Central memory CD8-positive, alpha-beta T cell (primary cell): ENCODE measurements at places on chromosomes 1 and 21.

DNA sequence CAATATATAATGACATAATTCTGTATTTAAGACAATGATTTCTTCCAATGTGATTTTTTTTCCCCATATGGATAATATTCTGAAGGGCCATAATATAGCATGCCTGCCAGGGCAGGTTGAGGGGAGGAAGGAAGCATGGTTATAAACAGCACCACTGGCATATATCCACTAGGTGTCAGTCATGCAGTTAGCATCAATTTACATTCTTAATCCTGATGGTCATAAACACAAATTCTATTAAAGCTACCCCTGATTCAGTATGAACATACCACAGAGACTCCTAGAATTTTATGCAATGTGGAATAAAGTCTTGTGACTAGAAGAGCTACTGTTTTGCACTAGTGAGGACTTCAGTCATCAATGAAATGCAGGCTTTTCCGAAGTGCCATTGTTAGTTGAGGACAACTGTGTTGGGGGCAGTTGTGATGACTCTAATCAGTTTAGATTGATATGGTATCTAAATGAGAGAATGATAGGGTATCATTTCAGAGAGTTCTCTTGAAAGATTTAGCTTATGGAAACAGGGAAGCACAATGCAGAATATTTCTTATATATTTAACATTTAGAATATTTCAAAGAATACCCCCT is 342.7 kb upstream of the NR5A2 start:
- DNase-seq, result no peak

DNA sequence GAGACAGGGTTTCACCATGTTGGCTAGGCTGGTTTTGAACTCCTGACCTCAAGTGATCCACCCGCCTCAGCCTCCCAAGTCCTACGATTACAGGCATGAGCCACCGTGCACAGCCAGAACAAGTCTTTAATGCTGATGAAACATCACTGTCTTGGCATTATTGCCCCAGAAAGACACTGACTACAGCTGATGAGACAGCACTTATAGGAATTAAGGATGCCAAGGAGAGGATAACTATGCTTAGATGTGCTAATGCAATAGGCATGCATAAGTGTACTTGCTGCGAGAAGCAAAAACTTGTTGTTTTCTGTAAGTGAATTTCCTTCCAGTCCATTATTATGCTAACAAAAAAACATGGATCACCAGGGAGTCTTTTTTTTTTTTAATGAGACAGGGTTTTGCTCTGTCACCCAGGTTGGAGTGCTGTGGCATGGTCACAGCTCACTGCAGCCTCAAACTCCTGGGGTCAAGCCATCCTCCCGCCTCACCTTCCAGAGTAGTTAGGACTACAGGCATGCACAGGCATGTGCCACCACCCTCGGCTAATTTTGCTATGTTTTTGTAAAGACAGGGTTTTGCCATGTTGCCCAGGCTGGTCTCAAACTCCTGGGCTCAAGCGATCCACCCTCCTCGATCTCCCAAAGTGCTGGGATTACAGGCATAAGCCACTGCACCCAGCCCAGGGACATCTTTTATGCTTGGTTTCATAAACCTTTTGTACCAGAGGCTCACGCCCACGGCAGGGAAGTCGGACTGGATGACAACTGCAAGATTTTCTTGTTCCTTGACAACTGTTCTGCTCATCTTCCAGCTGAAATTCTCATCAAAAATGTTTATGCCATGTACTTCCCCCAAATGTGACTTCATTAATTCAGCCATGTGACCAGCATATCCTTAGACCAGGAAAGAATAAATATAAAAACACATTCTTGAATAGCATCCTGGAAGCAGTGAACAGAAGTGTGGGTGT is 23.1 kb downstream of the RHEX start:
- no peak for DNase-seq

GRCh38 chr1:174870319-174870718 is 129.4 kb upstream of the CACYBP start:
- no peak for DNase-seq

GRCh38 chr21:42569732-42570301 is 56.2 kb downstream of the SLC37A1 start:
- no peak for DNase-seq

GRCh38 chr1:205766570-205766969 is 8.7 kb downstream of the RAB29 start:
- DNase-seq, result no peak

DNA sequence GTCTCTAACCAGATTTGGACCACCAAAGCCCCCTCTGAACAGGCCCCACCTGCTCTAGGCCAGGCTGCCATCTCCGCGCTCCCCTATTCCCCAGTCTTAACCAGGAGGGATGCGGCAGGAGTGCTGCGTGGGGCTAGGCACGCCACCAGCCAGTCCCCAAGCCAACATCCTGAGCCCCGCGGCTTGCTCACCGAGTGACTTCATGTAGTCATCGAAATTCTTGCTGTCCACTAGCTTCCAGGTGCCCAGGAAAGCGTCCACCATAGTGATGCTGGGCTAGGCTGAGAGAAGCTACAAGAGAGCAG is 173 bp downstream of the FABP3 start:
- no peak for DNase-seq

GRCh38 chr1:22271847-22272801 is 129.2 kb upstream of the WNT4 start:
- no peak for DNase-seq

GRCh38 chr1:208616776-208617175 is 372.6 kb upstream of the PLXNA2 start:
- DNase-seq, result no peak

- DNase-seq, result no peak
Measured at GRCh38 chr21:46374761-46375389, 50.9 kb downstream of the PCNT start.

- peak; percentile 23 for DNase-seq
Measured at GRCh38 chr1:107963601-107964335, 1.2 kb downstream of the VAV3 start.

- no peak for DNase-seq
Measured at GRCh38 chr1:3283849-3284248, 170.6 kb upstream of the ARHGEF16 start.

DNA sequence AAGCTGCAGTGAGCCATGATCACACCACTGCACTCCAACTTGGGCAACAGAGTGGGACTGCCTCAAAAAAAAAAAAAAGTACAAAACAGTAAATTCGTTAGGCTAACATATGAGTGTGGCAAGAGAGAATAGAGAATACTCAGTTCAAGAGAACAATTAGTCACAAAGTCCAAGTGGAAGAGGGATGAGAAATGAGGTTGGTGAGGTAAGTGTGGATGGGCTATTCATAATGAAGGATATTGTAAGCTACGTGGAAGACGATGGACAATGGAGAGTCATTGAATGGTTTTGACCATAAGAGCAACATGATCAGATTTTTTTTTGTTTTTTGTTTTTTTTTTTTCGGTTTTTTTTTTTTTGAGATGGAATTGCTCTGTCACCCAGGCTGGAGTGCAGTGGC is 34.8 kb downstream of the WDTC1 start:
- DNase-seq, result no peak

- DNase-seq, result no peak
Measured at GRCh38 chr1:119773711-119774241, 5.1 kb upstream of the HMGCS2 start.

GRCh38 chr1:13756557-13757315 is 56.7 kb downstream of the PRDM2 start:
- DNase-seq, result no peak

DNA sequence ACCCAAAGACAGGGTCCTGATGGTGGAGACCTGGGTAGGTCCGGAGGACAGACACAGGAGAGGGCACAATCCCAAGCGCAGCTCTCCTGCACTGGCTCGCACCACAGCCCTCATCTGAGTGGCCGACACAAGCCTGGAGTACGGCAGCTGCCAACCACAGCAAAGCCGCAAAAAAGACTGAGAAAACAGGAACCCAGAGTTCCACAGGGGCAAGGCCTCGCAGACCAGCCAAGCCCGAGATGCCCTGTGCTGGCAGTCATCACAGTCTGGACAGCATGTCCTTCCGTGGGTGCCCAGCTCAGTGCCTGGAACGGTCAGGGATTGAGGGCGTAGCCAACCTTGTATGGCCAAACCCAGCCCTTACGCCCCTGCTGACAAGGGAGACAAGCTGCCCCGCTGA is 11.4 kb downstream of the ZBTB48 start:
- no peak for DNase-seq

- no peak for DNase-seq
Measured at GRCh38 chr1:75640137-75640536, 29.2 kb upstream of the SLC44A5 start.

DNA sequence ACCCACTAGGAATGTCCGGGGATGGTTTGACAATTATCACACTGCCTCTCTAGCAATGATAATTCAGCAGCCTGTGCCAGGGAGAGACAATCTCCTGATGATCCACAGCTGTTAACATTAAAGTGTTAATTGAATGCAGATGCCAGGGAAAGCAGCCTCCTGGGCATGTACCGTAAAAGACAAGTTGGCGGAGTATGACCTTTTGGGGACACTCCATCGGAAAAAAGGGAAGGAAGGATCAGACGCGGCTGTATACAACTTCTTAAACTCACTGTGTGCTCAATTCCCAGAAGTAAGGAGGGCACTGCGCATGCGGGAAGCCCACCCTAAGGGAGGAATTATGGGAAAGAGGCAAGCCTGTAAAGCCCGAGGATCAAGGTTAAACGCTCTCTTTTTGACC is 62.6 kb downstream of the MAP3K7CL start:
- no peak for DNase-seq

DNA sequence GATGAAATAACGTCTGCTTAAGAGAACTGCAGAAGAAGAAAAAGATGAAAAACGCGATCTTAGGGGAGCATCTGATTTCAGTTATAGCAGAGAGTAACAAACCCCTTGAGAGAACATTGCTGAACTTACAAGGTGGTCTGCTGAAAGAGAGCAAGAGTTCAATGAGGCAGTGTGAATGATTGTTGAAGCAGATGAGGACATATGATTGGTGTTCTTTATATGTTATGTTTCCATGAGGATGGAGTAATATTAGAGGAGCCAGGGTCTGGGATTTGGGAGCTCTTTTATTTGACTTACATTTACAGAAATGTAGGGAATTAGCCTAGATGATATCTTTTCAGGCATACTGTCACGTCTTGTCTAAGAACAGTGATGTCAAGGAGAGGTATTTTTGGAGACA is 1302.0 kb downstream of the KCNT2 start:
- no peak for DNase-seq

DNA sequence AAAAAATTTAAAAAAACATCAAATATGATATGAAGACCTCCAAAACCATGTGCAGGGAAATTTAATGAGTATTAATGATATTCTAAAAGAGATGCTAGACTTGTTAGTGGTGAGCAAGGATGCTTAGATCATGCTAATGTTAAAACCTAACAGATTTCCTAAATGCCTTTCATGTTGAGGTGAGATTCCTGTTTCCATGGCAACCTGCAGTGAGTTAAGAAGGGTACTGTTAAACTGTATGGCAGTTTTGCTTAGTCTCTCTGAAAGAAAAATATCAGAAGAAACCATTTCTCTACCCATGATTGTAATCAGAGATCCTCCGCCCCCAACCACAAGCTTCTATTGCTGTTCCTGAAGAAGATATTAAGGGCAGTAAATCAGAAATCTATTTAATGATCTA is 321.6 kb upstream of the LRRC7 start:
- no peak for DNase-seq

DNA sequence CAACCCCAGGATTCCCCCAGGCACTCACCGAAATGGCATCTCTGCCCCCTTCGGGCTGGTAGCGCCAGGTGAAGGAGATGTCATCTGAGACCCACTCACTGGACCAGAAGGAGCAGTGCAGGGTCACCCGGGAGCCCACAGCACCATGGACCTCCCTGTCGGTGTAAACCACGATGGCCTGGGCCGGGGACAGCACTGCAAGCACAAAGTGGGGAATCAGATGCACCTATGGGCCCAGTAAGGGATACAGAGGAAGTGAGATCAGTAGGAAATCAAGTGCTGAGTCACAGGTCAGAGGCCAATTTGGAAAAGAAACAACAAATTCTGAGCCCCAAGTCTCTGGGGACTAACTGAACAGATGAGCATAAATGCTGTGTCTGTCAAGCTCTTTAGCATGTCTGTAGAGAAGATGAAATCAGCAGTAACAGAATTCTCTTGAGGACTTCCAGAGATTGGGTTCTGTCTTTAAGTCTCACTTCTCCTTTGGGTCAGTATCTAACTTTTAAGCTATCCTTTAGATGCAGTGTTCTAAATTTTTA is 2.5 kb downstream of the MPZ start:
- no peak for DNase-seq

DNA sequence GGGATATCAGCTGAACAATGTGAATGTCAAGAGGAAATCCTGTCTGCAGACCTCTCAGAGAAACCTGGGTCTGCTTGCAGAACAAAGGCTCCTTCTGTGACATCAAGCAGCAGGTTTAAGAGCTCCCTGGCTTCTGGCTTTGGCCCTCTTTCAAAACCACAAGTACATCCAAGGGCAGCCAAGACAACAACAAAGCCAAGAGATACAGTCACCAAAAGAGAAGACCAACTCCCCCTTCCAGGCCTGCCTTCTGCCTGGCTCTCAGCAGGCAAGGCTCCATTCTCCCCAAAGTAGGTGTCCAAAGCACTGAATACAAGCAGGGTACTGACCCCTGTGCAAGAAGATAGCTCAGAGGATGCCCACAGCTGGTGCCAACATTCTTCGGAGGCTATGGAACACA is 11.5 kb downstream of the BCAR3 start:
- DNase-seq, result no peak

DNA sequence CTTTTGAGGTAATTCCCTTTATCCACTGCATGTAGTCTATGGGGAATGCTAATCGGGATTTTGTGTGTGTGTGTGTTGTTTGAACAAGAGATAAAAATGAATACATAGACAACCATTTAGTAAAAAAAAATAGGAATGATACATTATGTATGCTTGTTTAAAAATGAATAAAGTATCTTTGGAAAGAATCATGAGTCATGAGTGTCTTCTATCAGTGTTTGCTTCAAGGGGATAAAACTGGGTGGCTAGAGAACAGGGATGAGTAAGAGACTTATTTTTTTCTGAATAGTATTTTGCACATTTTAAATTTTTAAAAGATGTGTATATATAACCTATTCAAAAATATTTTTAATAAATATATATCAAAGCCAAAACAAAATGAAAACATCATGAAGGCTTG is 839.4 kb upstream of the ADGRL4 start:
- no peak for DNase-seq

DNA sequence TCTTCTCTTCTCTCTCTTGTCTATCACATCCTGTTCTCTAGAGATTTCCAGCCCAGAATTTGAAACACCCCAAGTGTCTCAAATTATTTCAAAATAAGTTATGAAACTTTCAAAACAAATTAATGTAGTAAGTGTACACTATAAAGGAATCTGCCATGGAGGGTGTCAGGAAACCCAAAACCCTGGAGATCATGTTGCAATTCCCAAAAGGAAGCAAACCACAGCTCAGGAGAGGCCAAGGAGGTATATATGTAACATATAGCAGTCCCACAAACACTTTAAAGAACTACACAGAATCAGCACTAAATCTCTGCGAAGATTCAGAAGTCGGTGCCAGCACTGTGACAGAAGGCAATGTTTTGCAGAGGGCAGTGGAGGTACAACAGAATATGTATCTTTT is 26.6 kb downstream of the PTPN14 start:
- DNase-seq, result no peak

GRCh38 chr1:44418022-44418673 is 13.1 kb downstream of the RNF220 start:
- no peak for DNase-seq

GRCh38 chr1:185284116-185284515 is 32.9 kb downstream of the IVNS1ABP start:
- DNase-seq, result no peak

GRCh38 chr1:76269155-76269554 is 194.6 kb downstream of the ST6GALNAC3 start:
- DNase-seq, result no peak
